ENCODE measurements at places on chromosomes 1 and 21.

DNA sequence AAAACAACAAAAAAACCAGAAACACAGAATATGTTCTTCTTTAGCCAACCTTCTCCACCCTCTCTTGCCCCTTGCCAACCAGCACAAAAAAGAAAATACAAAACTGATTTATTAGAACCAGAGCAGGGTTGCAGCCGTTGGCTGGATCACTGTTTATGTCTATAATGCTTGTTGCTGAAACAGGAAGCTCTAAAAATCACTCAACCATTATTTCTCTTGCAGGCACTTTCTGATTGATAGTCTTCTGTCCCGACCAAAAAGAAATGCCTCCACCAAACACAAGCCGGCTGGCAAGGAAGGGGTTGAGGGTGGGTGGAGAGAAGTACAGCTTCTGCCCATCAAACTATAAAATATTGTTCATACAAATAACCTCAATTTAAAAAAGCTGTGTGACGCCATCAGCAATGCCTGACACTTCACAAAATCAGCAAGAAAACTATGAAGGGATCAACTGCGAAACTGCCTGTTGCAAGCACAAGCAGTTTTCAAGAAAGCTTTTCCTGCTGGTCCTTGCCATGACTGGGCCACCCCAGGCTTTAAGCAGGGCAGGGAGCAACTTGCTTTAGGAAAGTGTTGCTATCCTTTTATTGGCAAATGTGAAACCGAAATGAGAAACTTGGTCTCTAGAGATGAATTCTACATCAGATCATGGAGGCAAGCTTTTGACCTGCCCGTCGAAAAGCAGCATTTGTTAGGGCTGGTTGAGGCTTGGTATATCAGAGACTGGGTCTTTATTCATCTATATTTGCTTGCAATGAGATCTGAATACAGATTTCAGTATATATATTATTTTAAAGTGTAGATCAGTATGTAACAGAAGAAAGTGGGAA, 174.2 kb downstream of the RUNX1 start:
- no peak for DNase-seq

DNA sequence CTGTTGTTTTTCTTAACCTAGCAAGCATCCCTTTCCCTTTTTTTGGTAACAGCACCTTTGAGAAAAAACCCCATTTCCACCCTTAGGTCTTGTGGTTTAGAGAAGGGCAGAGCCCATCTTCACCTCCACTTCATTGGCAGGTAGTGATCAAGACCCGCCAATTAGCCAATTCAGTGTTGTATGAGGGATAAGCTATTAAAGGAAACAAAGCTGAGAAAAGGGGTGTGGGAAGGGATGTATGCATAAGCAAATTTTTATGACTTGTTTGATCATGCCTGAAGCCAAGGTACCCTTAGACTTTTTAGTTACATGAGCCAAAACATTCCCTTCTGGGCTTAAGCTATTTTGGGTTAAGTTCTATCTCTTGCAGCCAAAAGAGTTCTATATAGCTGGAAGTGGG, 3.6 kb upstream of the ZNF697 start:
- DNase-seq: no peak

GRCh38 chr1:160346463-160346862, 3.3 kb downstream of the NCSTN start:
- DNase-seq: no peak

- peak; percentile 71 for DNase-seq
Measured at GRCh38 chr1:155136748-155137147, 1.1 kb downstream of the SLC50A1 start.

DNA sequence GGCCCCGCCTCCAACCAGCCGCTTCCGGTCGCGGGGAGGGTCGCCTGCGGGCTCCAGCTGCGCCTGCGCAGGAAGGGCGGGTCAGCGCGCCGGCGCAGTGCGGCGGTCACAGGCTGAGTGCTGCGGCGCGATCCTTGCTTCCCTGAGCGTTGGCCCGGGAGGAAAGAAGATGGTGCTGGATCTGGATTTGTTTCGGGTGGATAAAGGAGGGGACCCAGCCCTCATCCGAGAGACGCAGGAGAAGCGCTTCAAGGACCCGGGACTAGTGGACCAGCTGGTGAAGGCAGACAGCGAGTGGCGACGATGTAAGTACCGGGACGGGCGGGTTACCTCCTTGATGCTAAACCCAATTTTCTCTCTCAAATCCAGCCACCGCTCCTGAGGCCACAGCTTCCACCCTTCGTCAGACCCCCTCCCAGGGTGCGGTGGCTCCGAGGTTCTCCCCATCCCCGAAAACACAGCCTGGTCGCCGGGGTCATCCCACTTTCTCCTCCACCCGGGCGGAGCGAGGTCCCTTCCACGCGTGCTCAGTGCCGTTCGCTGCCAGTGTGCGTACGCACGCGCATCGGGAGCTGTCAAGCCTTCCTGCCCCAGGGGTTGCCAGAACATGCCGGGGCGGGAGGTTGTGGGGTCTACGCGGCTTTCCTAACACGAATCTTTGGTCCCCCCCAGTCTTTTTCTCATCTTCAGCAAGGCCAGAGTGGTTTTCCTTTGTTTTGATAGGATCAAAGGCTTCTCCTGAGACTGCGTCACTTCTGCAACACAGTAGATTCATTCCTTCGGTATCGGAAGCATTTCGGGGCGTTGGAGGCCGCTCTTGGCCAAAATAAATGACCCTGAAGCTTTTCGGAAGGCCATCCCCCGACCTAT, at the start of gene SARS1:
SARS1 (plus strand) TSS at position 95 of the 870 bp plus-strand sequence; CDS start at position 170, 75 bp downstream.
- DNase-seq: peak; percentile 91
